ENCODE measurements at places on chromosomes 6 and 20.

DNA sequence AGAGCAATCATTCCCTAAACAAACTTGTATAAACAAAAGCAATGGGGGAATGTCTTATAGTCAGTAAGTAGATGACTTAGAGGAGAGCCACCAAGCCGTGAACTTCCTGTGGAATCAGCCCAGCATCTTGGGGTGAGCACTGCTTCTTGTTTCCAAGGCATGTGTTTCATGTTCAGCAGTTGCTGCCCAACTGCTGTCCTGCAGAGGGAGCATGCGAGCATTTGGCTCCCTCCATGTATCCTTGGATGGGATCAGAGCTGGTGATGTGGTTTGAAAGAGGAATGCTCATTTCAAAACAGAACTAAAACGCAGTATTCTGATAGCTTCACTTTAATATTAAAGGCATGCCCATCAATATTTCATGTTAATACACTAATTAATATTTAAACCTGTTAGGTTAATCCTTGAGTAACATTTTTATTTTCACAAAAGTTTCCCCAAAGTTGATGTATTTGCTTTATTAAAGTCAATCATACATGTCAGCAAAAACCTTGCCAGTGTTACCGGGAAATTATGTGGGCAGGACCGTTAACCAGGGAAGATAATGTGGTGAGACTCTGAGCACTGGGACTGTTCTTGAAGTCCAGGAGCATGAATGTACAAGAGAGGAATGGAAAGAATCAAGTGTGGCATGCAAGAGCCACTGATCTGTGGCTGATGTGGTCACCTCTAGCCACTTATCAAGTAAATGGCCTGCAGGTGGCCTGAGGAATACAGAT is 172.1 kb upstream of the GGTLC1 start:
- DNase-seq, result no peak

GRCh38 chr6:46676604-46677313 is 10.9 kb upstream of the TDRD6 start:
- no peak for DNase-seq

- no peak for DNase-seq
These were observed 108.3 kb upstream of the AKAP12 start for GRCh38 chr6:151131324-151132007.

DNA sequence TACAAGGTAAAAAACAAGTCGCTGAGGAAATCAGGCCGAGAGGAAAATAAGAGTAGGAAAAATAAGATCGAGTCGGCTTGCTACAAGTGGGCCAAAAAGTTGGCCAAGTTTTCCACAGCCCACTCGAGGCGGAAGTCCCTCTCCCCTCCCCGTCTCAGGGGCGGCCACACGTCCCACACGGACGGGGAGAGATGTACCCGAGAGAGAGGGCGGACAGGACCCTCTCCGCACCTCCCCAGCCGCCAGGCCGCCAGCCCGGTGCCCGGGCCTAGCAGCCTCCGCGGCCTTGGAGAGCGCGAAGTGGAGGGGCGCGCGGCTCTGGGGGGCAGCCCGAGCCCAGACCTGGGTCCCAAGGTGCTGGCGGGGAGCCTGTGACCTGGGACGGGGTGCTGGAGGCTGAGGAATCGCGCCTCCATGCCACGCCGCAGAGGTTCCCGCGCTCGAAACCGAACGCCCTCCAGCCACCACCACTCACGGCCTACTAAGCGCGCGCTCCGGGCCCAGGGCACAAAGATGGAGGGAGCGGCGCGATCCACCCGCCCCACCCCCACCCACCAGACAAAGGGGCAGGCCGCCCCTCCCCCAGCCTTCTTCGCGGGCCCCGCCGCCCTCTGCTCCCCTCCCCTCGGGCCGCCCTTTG is 1.9 kb upstream of the HMGA1 start:
- no peak for DNase-seq

GRCh38 chr20:641516-641875 is 11.5 kb downstream of the SRXN1 start:
- DNase-seq, result no peak

DNA sequence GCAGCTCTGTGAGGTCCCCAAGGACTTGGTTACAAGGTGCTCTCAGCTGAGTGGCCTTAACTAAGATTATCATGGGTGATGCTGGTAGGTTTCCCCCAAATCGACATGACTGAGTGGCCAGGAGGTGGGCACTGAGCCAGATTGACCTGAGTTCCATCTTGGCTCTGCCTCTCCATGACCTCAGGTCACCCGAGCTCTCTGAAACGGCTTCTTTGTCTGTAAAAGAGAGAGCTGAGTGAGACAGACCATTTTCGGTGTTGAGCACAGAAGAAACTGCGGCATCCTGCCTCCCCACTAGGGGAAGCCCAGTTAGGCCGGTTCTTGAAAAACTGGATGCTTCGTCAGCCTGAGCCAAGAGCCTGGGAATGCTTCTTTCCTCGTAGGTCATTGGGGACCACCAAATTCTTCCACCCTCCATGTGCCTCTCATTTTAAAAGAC is 14.1 kb upstream of the STX16 start:
- no peak for DNase-seq
